ENCODE measurements at places on chromosomes 5 and 9.

GRCh38 chr5:113452941-113453340, 18.2 kb upstream of the TSSK1B start:
- no peak for DNase-seq

GRCh38 chr9:135769489-135770202, 67.7 kb downstream of the KCNT1 start:
- no peak for DNase-seq

DNA sequence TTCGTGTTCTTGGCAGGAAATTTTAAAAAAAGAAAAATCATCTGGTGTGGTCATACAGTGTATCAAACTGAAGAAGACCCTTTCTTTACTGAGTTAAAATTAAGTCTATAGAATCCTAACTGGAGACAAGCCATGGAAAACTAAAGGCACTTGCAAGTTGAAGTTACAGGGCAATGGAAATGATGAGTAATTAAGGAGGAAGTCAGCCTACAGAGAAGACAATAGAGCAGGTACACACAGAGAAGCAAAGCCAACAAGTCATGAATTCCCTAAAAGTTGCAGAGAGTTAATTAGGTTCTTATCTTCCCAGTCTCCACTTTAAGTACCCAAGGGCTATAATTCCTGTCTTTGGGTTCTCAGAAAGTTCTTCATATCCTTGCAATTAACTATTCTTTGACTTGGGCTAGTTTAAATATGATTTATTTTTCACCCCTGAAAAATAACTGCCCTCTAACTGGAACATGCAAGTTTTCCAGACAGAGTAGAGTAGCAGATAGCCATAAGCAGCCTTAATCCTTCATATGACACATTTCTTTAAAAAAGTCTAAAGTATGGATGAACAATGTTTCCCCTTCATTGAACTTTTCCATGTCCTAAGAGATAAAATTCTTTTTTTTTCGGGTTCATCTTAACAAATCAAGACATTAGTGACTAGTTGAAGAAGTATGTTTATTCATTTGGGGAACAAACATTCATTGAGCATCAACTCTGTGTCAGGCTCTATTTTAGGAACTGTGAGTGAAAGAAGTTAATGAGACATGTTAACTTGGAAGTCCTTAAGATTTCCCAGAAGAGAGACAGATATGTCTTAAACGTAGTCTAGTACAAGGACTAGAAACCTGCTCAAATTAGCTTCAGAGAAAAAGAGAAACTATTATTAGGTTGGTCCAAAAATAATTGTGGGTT, 5.2 kb upstream of the ITGA2 start:
- no peak for DNase-seq

- no peak for DNase-seq
Observed at GRCh38 chr5:138402640-138403039, 36.2 kb upstream of the REEP2 start.

- DNase-seq = no peak
Observed at GRCh38 chr9:14315875-14316601, 2.1 kb upstream of the NFIB start.

- DNase-seq = peak; percentile 48
Observed at GRCh38 chr9:22158927-22159346, 149.8 kb upstream of the CDKN2B start.

- DNase-seq = no peak
Observed at GRCh38 chr9:114016629-114017423, 61.3 kb downstream of the AMBP start.

- no peak for DNase-seq
Observed at GRCh38 chr5:76251656-76252055, 151.4 kb upstream of the IQGAP2 start.

- DNase-seq = no peak
Observed at GRCh38 chr5:10581867-10582511, 18.1 kb downstream of the ANKRD33B start.

GRCh38 chr9:113593682-113594281, 130.3 kb downstream of the RGS3 start:
- DNase-seq = peak; percentile 27

DNA sequence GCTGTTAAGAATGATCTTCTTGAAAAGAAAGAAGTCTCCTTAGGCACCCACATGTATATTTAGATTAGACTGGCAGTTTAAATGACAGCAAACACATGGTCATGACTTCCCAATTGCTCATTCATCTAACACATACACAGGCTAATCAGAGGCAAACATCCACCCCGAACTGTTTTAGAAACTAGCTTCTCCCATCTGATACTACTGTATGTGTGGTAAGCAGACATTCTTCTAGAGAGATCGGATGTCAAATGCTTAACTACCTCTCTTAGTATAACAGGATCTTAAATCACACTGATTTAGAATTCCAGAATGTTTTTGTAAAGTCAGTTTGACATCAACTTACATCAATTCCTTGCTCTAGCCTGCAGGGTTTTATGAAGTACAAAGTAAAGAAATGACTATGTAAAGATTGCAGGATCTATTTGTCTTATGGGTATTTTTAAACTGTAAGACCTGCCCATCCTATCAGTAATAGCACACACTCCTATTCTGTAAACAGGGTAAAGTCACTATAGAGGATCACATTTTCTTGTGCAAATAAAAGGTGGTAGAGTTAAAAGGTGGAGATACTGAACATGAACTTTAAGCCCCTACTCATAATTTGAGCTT, 239.7 kb downstream of the MLLT3 start:
- no peak for DNase-seq

DNA sequence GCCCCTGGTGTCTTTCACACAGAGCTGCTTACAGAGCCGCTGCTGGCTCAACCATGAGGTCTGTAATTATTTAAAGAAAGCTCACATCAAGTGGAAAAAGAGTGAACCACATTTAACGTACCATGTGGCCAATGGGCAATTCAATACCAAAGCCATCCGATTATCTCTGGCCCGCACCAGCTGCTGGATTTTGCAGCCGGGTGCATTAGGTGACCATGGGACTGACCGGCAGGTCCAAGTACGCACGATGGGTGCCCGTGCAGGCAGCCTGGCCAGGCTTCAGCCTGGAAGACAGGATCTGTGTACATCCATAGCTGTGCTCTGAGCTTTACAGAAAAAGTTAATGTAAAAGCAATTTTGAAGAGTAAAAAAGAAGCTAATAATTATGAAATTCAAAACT, 20.5 kb downstream of the PPARGC1B start:
- DNase-seq = no peak

DNA sequence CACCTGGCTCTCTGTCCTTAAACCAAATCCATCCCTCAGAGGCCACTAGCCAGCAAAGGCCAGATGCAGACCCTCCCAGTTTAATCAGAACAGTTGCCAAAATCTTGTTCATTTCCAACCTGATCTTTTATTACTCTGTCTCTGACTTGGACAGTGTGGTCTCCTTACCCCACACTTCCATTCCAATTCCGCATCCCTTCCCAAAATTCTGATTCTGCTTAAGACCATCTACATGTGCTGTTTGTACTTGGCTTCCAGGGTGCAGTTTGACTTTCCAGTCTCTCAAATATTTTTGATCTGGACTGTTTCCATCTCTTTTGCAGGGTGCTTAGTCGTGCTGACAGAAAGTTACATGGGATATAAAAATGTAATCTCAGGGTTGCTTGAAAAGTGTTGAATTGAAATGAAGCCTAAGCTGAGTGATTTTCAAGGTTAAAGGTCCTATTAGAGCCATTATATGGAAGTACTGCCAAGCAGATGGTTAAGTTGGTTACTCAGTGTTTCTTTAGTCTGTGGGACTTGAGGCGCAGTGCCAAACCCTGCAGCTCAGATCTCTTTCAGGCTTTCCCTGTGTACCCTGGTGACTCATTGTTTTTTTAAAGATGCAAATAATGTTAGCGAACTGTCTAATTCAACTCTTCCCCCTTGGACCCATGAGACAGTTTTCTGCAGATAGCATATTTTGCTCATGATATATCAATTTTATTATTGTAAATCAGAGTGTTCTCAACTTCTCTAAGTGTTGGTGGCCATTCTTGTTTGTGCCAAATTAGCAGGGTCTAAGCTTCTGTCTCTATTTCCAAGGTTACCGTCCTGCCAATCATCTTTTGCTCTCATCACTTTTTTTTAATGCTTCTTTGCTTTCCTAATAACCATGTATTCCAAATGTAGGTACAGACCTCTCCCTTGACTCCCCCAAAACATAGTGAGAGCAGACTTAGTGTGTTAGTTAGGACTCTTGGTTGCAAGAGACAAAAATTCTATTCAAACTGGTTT, 18.2 kb upstream of the DCP2 start:
- no peak for DNase-seq

DNA sequence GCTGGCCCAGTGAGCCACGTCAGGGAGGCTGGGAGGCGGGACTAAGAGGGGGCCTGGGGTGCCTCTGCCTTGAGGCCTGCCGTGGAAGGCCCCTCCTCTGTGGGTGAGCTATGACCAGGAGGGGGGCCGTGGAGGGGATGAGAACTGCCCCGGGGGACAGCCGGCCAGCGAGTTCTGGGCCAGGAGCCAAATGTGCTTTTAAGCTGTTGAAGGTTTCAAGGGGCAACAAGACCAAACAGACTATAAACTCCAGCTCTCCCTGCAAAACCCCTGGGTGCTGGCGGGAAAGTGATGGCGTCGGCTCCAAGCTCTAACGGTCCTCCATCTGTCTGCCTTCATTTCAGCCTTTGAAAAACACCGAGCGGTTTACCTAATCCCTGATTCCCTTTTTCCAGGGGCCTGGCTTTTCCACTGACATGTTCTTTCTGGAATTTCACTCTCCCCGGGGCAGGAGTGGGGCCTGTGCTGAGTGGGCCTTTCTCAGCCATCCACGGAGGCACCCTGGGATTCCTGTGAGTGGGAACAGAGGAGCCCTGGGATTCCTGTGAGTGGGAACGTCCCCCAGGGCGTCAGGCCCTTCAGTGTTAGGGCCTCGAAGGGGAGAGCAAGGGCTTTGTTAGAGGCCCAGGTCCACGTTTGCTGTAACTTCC, 65.6 kb downstream of the COL5A1 start:
- no peak for DNase-seq

DNA sequence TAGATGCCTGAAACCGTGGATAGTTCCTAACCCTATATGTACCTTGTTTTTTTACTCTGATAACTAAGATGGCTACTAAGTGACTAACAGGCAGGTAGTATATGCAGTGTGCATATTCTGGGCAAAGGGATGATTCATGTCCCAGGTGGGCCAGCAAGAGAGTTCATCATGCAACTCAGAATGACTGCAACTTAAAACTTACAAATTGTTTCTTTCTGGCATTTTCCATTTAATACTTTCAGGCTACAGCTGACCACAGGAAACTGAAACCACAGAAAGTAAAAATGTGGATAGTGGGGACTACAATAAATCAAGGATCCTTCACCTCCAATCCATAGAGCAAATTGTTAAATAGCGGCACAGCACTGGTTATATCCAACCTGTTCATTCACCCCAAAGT, 30.7 kb upstream of the VCAN start:
- DNase-seq = no peak

- no peak for DNase-seq
Observed at GRCh38 chr9:105251733-105252404, 7.4 kb downstream of the SLC44A1 start.

DNA sequence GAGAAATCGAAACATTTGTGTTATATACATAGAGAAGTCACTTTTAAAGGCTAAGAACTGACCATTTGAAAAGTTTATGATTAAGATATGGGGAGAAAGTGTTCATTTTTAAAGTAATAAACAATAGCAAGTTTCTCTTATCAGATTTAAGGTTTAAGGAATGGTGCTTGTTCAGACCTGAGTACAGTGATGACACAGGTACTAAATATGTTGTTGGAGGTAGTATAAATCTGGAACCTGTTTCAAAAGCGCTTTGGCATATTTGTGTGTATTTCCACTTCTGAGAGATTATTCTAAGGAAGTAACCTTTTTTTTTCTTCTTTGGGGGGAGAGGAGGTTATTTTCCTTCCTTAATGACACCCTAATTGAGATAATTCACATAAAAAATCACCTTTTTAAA, 18.4 kb downstream of the CDC42SE2 start:
- DNase-seq = no peak

GRCh38 chr9:136055715-136056545, 39.2 kb downstream of the NACC2 start:
- no peak for DNase-seq

- no peak for DNase-seq
Observed at GRCh38 chr9:32707326-32707725, 71.9 kb upstream of the TAF1L start.

- no peak for DNase-seq
Observed at GRCh38 chr5:156870498-156870839, 20.4 kb downstream of the PPP1R2B start.

DNA sequence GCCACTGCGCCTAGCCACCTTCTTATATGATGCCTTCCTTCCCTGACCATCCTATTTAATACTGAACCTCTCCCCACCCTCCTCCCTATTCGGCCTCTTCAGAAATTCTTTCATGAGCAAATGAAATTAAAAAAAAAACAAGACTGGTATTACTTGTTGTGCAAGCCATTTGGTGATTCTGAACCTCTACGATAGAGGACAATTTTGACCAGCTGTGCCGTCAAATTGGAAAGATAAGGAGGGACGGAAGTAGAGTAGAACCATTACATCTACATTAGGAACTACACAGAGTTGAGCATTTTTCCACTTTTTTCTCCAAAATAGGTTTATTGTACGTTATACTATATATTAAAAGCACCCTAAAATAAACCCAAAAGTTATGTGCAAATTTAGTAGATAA, 2.9 kb downstream of the DHX29 start:
- DNase-seq = no peak

DNA sequence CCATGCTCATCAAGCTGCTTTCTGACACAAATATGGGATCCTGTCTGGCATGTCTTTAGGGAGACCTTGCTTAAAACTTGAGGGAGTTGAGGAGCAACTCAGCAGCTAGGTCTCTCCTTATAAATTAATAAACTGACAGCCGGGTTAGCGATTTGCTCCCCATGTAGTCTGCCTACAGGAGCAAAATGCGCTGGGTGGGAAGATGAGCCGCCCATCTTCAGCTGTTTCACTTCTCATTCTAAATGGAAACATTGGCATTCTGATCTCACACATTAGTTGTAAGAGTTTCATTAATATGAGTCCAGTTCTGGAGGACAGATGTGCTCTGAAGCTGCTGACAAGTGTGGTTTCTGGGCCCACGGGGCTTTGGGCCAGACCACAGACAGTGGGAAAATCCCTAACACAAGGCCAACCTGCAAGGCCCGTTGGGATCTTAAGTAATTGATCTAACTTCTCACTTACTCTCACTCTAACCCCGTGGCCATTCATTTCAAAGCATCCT, 197.0 kb downstream of the MCTP1 start:
- DNase-seq = no peak

GRCh38 chr9:93896496-93897033, 58.6 kb downstream of the BARX1 start:
- DNase-seq = no peak

GRCh38 chr5:20287640-20288039, 299.6 kb upstream of the CDH18 start:
- DNase-seq = no peak

- DNase-seq = no peak
Observed at GRCh38 chr5:96637196-96637595, 25.0 kb upstream of the CAST start.

- DNase-seq = no peak
Observed at GRCh38 chr9:72315089-72315509, 49.9 kb downstream of the ZFAND5 start.
